ENCODE measurements at places on chromosomes 12 and 14.

- no peak for DNase-seq
These were observed 368.7 kb upstream of the GARIN6 start for GRCh38 chr12:99278899-99279298.

- no peak for DNase-seq
These were observed 13.2 kb upstream of the RABGGTA start for GRCh38 chr14:24284501-24285035.

GRCh38 chr14:47730296-47730695, 54.9 kb upstream of the MDGA2 start:
- DNase-seq, result no peak

- DNase-seq, result no peak
These were observed 133.5 kb upstream of the PARP11 start for GRCh38 chr12:4006743-4007142.

GRCh38 chr12:51488281-51488680, 63.6 kb downstream of the SLC4A8 start:
- no peak for DNase-seq

GRCh38 chr12:129401572-129401971, 502.3 kb downstream of the TMEM132D start:
- no peak for DNase-seq

GRCh38 chr14:100262545-100262944, 23.6 kb downstream of the YY1 start:
- no peak for DNase-seq

- DNase-seq, result no peak
These were observed 22.9 kb upstream of the TCL1B start for GRCh38 chr14:95663226-95663797.

DNA sequence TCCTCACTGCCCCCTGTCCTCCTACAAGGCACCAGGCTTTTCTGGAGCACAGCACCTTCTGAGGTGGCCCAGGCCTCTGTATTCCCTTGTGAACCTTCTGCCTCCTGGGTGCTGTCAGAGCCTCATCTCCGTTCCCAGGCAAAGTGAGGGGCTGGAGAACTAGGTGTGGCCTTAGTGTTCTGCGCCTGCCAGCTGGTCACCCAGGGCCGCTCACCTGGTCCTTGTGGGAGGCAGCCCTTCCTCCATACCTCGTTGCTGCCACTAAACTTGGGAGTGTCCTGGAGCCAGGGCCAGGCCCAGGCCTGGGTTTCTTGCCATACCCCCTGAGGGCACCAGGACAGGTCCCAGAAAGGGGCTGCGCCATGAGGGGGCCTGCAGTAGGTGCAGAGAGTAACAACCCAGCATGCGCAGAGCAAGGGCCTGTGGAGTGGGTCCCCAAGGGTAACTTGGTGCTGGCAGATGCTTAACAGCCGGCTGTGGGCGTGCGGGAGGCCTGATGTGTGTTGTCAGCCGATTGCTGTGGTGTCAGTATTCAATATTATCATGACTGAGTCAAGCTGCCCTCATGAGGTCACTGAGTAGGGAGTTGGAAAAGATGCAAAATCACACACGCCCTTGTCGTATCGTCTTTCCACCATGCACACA, 17.1 kb downstream of the OTUB2 start:
- peak; percentile 59 for DNase-seq

- DNase-seq, result peak; percentile 40
These were observed 134.2 kb downstream of the HMGA2 start for GRCh38 chr12:65958456-65958855.

DNA sequence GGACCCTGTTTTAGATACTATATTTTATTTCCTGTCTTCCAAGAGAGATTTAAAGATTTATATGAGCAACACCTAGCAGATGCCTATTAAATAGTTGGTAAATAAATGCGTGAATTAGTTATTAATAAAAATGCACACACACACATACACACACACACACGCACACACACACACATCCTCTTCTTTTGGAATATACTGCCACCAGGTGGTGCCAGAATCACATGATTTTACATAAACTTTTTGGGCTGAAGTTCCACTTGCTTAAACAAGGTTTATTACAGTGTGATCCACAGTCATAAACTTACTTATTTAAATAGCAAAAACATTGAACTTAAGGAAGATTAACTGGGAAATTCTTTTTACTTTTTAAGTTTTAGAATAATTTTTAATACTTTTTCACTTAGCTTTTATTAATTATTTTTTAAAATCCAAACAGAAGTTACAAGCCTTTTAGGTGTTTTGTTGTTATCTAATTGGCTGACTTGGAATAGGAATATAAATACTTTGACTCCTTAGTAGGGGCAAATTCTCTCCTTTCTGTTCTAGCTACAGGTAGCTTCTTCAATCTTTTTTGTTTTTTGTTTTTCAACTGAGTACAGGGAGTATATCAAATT, 17.5 kb downstream of the RAD51B start:
- peak; percentile 82 for DNase-seq

DNA sequence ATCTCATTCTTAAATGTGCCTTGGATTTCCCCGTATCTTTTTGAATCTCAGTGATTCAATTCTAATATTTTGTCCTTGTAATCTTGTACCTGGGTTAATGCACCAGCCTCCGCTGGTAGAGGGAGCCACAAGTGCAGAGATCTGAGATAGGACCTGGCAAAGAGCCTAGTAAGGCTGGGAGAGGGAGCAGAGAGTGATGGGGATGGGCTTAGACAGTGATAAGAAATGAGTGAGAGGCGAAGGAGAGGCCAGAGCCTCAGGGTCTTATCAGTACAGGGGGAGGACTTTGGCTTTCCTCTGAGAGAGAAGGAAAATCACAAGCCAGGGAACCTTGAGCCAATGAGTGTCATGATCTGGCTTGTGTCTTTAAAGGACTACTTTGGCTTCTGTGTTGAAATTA, 30.5 kb upstream of the LMNTD1 start:
- no peak for DNase-seq

DNA sequence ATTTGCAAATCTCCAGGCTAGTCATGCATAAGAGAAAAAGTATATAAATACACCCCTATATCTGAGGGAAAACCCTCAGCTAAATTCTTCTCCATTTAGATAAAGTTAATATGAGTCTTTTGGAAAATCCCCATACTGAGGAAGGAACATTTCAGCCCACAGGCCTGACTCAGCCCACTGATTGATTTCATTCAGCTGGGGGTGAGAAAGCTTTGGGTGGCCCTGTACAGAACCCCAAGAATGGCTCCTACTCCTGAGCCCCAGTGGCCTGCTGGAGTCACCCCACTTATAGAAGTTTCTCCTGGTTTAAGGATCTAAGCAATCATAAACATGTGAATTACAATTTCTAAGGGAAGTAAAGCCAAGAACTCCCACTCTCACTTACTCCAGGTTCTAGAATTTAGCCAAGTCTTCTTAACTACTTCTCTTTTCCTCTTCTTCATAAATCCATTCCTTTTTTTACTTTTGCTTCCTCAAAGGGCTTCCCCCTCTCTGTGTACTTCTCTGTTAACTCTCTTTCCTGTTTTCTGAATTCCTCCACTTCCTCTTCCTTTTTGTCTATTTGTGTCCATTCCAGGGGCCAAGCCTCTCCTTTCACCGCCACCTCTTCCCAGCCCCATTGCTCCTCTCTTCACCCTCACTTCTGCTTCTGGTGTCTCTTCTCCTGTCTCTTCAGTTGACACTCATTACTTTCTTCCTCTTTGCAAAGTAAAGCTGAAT, 21.0 kb downstream of the RTN1 start:
- DNase-seq, result no peak

DNA sequence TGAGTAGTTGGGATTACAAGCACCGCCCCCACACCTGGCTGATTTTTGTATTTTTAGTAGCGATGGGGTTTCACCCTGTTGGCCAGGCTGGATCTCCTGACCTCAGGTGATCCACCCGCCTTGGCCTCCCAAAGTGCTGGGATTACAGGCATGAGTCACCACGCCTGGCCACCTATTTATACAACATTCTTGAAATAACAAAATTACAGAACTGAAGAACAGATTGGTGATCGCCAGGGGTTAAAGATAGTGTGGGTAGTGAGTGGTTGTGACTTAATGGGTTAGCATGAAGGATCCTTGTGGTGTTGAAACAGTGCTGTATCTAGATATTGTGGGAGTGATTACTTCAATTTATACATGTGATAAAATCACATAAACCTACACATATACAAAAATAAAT, 7.4 kb downstream of the GLIPR1L1 start:
- DNase-seq, result no peak

- DNase-seq, result no peak
These were observed 16.3 kb upstream of the GALNT9 start for GRCh38 chr12:132345561-132346200.

GRCh38 chr14:68571928-68572525, 220.8 kb downstream of the ZFP36L1 start:
- DNase-seq, result no peak

DNA sequence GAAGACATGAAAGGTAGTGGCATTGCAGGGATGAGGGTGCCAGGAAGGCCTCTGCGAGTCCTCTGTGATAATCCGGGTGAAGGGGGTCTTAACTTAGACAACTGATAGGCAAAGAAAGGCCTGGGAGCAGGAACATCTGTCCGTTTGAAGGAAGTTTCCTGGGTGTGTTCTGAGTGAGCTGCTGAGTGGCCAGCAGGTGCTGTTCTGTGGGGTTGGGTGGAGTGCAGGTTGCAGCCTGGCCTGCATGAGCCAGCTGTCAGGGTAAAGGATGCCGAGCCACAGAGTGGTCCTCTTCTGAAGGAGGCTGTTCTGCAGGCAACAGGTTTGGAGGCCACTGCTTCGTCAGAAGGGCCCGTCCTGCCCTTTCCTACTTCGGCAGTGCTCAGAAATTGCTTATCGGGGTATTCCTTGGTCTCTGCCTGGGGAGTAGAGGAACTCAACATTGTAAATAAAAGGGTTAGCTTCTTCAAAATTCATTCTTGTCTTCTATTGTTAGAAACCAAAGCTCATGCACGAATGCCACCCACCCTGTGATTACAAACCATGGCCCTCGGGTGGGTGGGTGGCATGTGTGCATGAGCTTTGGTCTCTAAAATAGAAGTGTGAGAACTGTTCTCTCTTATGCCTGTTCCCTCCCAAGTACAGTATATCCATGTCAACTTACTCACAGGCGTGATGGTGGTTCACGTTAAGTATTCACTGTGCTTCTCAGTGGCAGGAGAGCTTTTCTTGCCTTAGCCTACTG, 118.9 kb downstream of the CHST11 start:
- no peak for DNase-seq

DNA sequence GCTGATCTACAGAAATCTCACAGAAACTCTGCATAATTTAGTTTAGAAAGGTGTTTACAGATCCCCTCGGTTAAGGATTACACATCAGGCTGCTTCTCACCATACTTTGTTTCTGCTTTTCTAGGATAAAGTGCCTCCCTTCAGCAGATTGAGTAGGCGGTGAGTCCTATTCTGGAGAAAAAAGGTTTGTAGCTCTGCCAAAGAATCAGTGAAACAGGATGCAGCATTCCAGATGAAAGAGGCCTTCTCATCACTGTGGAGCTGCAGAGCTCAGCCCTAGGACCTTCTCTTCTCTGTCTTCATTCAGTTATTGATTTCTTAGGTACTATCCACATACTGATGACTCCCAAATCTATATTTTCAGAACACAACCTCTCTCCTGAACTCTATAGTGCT, 155.5 kb upstream of the KRR1 start:
- peak; percentile 84 for DNase-seq

DNA sequence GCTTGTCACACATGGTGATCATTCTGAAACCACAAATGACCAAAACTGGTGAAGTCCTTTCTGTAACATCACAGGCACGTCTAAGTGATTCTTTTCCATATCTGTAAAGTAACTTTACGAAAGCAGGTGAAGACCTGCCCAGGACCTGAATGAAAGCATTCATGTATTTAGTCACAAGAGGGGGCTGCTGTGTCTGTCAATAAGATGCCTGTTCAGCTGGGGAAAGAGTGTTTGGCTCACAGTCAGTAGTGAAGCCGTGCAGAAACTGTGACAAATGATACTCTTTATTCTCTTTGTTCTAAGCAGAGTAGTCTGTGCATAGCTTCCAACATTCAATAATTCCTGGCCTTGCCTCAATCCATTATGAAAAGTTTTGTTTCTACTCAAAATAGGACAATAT, 373.5 kb upstream of the OR4E1 start:
- DNase-seq, result no peak

GRCh38 chr12:30797689-30798088, 42.9 kb upstream of the CAPRIN2 start:
- DNase-seq, result peak; percentile 14

GRCh38 chr12:30142301-30142700, 358.6 kb upstream of the TMTC1 start:
- no peak for DNase-seq

DNA sequence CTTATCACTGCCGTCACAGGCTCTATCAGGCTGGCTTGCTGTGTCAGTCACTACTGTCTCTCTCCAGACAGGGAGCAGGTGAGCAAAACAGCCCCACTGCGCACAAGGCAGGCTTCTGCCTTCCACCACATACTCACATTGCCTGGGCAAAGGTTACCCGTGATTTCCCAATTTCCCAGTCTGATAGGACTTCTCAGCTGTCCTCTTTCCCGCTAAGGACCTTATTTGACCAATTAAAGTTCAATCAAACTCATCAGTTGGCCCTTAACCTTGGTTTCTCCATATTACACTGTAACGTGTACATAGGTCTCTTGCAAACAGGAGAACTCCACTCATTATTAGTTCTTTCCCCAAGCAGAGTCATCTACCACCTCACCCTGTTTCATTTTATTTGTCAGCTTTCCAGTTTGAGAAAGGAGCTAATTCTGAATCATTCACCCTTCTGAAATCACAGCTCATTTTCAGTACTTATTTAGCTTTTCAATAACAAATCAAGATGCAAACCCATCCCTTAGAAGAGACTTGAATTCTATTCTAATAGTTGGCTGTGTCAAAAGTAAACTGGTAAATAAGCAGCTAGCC, 170.8 kb downstream of the ESR2 start:
- peak; percentile 29 for DNase-seq

DNA sequence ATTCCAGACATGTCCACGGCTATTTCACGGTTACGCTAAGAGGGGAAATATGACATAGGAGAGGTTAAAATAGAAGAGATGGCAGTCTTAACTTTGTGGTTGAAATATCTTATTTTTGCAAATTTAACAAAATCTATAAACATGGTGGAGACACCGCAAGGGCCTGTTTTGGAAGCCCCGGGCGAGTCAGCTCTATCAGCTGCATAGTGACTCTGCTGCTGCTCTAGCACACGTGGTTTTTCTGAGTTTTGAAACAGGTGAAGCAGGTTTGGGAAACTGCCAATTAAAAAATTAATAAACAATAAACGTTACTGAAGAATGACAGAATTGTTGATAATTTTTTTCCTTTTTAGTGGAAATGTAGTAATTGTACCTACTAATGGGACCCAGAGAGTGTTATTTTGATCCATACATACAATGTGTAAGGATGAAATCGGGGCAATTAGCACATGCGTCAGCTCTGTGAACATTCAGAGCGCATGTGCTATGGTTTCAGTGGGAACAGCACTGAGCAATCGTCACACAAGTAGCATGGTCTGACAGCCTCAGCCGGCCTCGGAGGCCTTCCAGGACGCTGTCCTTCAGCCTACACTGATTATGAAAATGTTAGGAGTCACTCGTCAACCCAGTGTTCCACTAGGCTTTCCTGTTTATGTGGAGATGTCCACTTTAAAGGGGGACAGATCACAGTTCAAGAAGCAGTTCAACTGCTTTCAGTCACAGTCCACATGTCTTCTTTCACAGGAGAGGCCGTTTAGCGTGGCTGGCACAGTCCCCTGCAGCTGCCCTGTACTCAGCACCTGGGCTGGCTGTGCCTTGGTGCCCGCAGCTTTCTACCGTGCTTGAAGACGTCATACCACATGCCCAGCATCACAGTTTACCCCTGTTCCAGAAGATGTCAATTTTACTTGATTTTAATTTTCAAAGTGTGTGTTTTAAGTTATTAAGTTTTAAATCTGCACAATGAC, 51.8 kb downstream of the MOK start:
- no peak for DNase-seq

- no peak for DNase-seq
These were observed 567.5 kb downstream of the TRHDE start for GRCh38 chr12:72839696-72840095.

Measured in GM23248 (cell line).